Activated CD4-positive, alpha-beta T cell treated with anti-CD3 and anti-CD28 coated beads for 24 hours (primary cell): ENCODE measurements at places on chromosomes 6 and 20.

GRCh38 chr20:61328911-61329558 lies 77.0 kb downstream of the CDH4 start:
- DNase-seq = no peak

- no peak for DNase-seq
Measured at GRCh38 chr6:150534553-150534952, 65.1 kb upstream of the PLEKHG1 start.

DNA sequence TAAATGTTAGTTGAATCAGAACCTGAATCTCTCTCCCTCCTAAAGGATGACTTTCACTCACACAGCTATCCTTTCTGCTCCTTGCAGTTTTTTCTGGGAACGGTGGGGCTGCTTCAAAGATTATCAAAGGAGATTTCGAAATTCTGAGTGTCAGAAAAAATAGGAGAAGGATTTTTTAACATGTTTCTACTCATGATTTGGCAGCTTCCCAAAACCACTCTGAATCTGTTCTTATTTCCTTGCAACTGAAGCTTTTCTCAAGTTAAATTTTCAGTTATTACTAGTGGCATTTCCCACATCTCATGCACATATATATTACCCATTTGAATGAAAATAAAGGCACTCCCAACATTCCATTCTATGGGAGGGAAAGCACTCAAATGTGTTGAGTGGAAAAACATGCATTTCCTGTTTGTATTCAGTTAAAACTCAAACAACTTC lies 123.6 kb downstream of the LCA5 start:
- DNase-seq = no peak

- DNase-seq = no peak
Measured at GRCh38 chr6:168247443-168248147, 72.0 kb downstream of the DACT2 start.

- no peak for DNase-seq
Measured at GRCh38 chr20:20480126-20480525, 112.2 kb downstream of the INSM1 start.

- DNase-seq = peak; percentile 43
Measured at GRCh38 chr20:32483351-32484224, 101.5 kb downstream of the NOL4L start.

GRCh38 chr6:157080986-157081391 lies 242.3 kb downstream of the TMEM242 start:
- no peak for DNase-seq

- no peak for DNase-seq
Measured at GRCh38 chr20:11117808-11118528, 444.2 kb upstream of the JAG1 start.

DNA sequence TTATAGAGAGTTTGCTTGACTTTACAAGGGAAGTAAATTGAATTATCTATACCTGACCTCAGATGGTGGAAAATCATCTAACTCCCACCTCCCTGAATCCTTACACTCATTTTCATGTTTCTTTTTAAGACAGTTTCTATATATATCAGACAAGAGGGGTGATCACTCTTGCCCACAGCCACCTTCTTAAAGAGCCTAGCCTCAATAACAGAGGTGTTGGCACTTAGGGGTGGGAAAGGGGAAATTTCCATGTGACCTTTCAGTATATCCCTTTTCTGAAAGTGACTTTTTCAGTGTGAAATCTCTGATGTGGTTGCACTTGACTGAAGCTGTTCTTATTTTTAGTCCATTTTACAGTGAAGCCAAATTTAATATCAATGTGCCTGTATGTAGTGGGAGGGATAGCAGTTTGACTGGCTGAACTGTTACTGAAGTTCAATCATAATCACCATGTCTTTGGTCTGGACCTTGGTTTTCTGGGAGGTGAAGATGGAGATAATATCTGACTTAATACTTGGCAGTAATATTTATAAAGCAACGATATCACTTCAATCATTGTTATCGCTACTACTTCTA lies 141.3 kb downstream of the MAP3K7 start:
- no peak for DNase-seq

DNA sequence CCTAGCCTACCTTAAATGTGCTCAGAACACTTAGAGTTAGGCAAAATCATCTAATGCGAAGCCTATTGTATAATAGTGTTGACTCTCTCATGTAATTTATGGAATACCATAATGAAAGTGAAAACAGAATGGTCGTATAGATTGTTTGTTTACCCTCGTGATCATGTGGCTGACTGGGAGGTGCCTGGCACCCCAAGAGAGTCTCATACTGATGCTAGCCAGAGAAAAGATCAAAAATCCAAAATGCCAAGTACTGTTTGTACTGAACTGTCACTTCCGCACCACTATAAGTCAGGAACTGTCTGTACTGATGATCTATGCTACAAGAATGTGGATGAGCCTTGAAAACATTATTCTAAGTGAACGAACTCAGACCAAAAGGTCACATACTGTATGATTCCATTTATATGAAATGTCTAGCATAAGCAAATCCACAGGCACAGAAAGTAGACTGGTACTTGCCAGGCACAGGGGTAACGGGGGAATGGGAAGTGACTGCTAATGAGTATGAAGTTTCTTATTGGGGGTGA lies 22.4 kb downstream of the ZMYND8 start:
- no peak for DNase-seq

DNA sequence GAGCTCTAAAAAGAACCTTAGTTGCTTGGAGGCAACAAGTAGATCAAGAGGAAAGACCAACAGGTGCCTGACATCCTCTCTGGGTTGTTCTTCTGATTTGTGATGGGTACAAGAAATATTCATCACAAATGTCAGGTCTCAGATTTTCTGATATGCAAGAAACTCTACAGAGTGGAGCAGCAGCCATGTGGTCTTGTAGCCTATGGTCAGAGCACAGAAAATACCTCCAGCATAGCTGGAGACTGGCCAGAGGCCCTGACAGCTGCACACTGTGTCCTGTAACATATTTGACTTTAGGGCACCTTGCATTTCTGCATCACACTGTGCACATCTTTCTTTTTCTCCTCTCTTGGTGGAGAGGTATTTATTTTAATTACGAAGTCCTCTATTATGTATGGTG lies 116.3 kb downstream of the GMPR start:
- DNase-seq = no peak

DNA sequence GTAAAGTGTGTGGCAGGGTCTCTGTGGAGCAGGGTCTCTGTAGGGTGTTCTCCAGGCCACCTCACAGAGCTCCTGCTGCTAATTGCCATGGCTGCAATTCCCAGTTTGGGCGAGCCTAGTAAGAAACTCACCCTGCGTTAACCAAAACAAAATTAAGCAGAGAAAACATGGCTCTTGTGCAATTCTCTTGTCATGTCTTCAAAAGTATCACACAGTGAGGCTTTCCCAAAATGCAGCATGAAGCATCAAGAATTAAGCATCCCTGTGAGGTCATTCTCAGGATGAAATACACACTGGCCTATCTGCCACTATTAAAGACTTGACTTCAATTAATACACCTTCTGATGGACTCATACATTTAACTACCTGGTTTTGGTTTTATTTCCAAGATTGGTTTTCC lies 72.8 kb downstream of the KIF13A start:
- DNase-seq = no peak

- DNase-seq = peak; percentile 52
Measured at GRCh38 chr6:501891-502601, 110.5 kb downstream of the IRF4 start.

- DNase-seq = no peak
Measured at GRCh38 chr6:107956586-107957307, 1.3 kb downstream of the SEC63 start.

GRCh38 chr6:2085657-2086056 lies 159.7 kb downstream of the GMDS start:
- DNase-seq = no peak

GRCh38 chr6:17116117-17116440 lies 14.2 kb downstream of the STMND1 start:
- DNase-seq = no peak

DNA sequence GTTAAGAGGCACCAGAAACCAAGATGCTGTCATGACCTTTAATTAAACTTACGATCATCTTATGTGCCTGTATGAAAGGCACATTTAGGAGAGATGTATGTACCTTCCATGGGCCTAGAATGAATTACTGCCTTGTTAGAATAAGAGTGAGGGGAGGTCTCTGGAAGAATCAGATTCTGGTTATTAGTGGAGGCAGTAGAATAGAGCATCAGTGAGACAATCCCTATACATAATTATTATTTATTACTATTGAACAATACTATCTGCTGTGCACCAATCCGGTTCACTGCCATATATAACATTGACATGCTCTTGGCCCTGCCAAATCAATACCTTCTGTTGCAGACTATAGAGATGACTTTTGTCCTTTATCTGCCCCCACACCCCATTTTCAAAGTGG lies 776.5 kb downstream of the DHX35 start:
- no peak for DNase-seq

GRCh38 chr6:23173234-23173633 lies 603.9 kb downstream of the HDGFL1 start:
- DNase-seq = no peak

GRCh38 chr20:64106981-64107735 lies at the start of gene NPBWR2:
NPBWR2 (minus strand) TSS chr20:64107565; CDS start chr20:64106831, 734 bp downstream.
- DNase-seq = no peak

- no peak for DNase-seq
Measured at GRCh38 chr6:17505062-17505476, 95.0 kb upstream of the FAM8A1 start.

GRCh38 chr20:4925842-4926530 lies 75.3 kb downstream of the SLC23A2 start:
- DNase-seq = no peak

DNA sequence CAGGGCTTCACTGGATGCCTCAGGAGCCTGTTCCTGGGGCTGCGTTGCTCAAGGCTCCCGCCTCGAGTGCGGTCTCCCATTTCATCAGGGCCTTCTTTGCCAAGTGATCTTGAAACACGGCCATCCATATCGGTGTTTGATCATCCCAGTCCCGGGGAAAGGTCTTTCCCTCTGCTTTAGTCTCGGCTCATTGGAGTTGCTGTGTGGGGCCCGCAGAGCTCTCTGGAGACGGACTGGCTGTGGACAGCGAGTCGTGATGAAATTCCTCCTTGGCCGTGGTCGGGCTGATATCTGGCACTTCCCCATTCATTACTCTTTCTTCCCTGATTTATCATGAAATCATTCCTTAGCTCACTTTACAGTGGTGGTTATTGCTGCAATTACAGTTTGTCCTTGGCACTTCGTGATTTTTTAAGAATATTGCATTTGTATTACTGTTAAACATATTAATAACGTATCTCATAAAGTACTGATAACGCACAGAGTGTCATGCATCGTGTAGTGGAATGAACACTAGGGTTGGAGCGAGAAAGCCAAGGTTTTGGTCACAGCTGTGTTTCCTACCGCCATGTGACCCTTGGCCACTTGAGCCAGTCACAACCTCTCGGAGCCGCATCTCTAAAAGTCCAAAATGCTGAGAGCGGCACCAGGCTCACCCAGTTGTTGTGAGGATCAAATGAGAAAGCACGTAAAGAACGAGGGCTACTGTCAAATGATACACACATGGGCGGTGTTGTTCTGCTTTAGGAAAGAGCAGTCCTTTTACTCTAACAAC lies 71.8 kb downstream of the MTHFD1L start:
- DNase-seq = no peak

GRCh38 chr6:67630146-67630545 lies 1004.9 kb upstream of the ADGRB3 start:
- no peak for DNase-seq
